ENCODE measurements at places on chromosomes 2 and 18. TPM values are rescaled to one million over a fixed set of nuclear protein-coding genes. Genes with fewer than 3 reads are reported as not detected.

DNA sequence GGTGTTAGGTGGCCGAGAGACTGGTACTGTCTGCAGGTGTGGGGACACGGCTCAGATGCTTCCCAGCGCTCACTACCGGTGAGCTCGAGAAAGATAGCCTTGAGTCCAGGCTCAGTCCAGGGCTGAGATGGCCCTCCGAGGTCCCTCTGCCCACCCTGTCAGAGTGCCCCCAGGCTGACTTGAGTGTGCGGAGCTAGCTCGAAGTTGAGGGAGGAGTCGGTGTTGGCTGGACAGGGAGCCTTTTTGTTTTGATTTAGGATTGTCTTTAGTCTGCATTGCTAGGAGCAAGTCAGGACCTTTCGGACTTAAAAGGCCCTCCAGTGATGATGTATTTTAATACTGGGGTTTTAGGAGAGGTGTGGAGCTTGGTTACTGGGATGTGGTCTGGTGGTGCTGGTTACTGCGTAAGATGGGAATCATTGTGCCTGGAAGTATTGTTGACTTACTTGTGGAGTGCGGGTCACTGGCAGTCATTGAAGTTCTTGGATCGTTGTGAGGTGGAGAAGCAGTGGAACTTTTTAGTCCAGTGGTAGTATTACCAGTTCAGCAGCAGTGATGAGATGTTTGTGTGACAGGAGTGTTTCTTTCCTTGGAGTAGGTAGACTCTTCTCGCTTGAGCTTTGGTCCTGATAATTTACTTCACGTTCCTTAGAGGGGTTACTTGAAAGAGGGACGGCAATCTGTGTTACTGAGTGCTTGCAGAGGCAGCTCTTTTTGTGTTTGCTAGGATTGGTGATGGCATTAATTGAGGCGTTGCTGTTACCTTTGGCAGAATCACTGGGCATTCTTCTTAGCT, 633 bp downstream of the KIAA1328 start:
- peak overlapping the region; percentile 73 for H3K4me3 ChIP-seq
- H3K4me1 ChIP-seq, result peaks cover 3% of the 10 kb centered on the region
- peak overlapping the region; percentile 58 for H3K27ac ChIP-seq
- H3K27me3 ChIP-seq, result no peaks in the 10 kb centered on the region

DNA sequence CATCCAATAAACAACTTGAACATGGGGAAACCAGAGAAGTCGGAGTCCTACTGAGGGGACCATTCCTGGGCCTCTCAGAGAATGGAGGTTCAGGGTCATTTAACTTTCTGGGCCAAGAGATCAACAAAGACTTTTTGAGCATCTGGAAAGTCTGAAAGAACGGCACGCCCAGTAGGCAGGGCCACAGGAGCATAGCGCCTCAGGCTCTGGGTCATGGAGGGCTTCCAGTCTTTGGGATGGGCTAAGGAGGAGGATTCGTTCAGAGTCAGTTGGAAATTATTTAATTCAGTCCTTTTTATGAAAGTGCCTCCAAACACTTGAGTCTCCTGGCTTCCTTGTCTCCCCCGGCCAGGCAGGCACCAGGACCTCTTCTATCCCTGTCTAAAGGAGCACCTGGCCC, 101.1 kb upstream of the GLI2 start:
- no peaks in the 10 kb centered on the region for H3K36me3 ChIP-seq
- DNase-seq, result no peak
- no peak overlapping the region for H3K4me3 ChIP-seq
- H3K27ac ChIP-seq, result no peak overlapping the region
- H3K4me1 ChIP-seq, result no peaks in the 10 kb centered on the region

DNA sequence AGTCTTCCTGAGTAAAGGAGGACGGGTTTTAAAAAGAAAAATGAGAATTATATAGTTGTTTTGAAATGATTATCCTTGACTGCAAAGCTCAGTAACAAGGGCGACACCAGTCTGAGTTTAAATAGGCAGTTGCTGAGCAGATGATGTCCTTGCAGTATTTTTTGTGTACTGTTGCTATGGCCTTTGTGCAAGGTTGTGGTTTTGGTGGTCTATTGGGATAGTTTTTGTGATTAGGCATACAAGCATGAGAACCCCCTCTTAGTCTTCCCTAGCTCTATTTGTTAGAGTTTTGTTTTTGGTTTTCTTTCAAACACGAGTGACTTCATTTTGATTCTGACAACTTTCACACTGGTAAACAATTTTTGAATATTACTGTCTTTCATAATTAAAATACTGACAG, 64.1 kb downstream of the TAF4B start:
- no peaks in the 10 kb centered on the region for H3K4me1 ChIP-seq
- no peak overlapping the region for H3K4me3 ChIP-seq
- peaks cover 2% of the 10 kb centered on the region for H3K36me3 ChIP-seq
- DNase-seq, result no peak
- no peak overlapping the region for H3K27ac ChIP-seq

- no peak for DNase-seq
- H3K27me3 ChIP-seq, result no peaks in the 10 kb centered on the region
These were observed 30.0 kb downstream of the MYO7B start for GRCh38 chr2:127565261-127566138.

Gene C2orf78
- not detected for polyA plus RNA-seq

Gene CBLN2
- polyA plus RNA-seq, result not detected
